ENCODE measurements at places on chromosomes 7 and 10.

- DNase-seq, result no peak
Measured at GRCh38 chr10:44874166-44874565, 37.0 kb upstream of the TMEM72 start.

DNA sequence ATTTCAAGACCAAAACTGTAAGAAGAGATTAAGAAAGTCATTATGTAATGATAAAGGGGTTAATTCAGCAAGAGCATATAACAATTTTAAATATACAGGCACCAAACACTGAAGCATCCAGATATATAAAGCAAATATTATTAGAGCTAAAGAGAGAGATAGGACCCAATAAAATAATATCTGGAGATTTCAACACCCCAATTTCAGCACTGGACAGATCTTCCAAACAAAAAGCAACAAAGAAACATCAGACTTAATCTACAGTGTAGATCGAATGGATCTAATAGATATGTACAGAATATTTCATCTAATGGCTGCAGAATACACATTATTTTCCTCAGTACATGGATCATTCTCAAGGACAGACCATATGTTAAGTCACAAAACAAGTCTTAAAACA, 151.3 kb downstream of the COBL start:
- no peak for DNase-seq

DNA sequence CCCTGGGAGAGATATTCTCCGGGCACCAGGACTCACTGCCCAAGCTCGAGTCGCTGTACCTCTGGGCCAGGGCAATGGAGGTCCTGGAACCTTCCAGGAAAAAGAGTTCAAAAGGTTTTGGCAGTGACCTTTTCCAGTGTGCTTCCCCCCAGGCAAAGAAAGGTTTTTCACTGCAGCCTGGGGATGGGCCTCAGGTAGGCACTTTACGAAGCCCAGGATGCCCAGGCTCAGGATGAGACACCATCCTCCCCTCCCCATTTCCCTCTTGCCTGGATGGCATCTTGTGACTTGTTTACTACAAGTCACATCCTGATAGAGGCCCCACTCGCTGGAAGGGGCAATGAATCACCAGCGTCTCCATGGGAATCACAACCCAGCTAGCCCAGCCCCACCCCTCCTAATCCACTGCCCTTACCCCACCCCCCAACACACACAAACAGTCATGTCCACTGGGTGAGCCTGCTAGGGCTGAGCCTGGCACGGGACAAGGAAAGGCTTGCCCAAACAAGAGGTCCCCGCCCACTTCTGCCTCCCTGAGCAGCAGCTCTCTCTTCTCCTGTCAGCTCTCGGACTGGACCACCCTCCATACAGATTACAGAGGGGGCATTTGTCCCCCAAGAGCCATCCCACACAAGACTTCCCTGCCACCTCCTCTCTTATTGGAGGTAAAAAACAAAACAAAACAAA, 93.8 kb upstream of the SMNDC1 start:
- DNase-seq, result no peak

GRCh38 chr7:20797462-20798080, 10.9 kb upstream of the SP8 start:
- DNase-seq, result no peak

GRCh38 chr7:12074889-12075288, 136.2 kb upstream of the TMEM106B start:
- DNase-seq, result no peak

DNA sequence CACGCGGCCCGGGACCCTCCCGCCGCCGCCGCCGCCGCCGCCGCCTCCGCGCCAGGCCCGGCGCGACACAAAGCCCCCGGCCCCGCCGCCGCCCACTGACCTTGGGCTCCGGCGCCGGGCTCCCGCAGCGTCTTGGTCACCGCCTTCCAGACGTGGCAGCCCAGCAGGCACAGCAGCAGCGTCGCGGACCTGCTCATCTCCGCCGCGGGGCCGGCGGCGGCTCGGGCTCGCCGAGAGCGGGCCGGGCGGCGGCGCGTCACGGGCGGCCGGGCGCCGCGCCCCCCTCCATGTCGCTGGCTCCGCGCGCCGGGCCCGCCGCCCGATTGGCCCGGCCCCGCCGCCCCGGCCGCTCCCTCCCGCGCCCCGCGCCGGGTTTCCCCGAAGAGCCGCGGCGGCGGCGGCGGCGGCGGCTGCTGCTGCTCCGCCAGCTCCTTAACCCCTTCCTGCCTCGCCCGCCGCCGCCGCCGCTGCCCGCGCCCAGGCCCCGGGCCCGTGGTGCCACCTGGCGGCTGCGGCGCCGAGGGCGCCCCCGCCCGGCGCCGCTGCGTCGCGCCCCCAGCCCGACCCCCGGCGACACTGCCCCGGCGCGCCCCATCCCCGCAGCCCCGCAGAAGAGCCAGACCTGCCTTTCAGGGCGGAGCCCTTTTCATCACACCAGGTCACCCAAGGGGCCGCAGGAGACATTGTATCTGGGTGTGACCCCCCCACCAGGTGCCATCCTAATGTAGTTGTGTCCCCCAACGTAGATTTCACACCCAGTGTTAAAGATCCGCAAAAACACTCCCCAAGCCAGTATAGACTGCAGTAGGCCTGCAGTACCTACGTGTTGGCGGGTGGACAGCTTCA, at the start of gene FAM171A1:
Gene FAM171A1, minus strand, starts transcription at position 434 of the 846 bp plus-strand sequence. Its CDS starts 237 bp downstream, at position 197.
- peak; percentile 17 for DNase-seq

DNA sequence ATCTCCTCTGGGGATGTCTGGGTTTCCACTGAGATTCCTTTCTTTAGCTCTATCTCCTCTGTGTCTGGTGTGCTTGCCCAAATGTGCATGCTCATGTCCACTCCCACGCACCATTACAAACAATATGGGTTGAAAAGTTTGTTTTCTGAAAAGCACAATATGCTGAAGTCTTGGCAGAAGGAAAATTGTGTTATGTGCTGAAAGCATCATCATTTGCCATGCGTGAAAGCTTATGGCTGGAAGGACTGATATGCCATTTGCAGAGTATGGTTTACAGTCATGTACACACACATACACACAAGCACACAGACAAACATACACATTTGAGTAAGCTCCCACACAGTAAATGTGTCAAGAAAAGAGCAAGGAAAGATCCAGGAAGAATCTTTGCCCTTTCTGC, 231.6 kb downstream of the SORCS3 start:
- no peak for DNase-seq

GRCh38 chr7:14275356-14275755, 285.9 kb upstream of the ETV1 start:
- DNase-seq, result no peak

GRCh38 chr10:63497321-63497720, 23.9 kb upstream of the REEP3 start:
- no peak for DNase-seq

DNA sequence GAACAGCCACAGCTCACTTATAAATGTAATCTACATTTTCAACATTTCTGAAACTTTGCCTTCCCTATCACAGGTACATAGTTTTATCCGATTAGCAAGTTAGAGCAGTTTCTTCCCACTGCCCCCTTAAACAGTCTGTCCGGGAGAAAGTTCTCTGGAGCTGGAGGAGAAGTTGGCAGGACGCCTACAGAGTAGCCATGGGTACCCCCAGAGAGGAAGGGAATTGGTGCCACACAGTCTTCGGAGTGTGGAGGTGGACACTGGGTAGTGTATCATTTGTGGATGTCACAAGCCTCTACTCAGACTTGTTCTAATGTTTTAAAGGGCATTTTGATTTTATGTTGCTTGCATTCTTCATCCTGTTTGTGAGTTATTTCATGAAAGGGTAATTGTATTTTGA, 39.0 kb downstream of the TAF3 start:
- DNase-seq, result no peak

GRCh38 chr10:100033766-100034418, 24.1 kb upstream of the DNMBP start:
- no peak for DNase-seq

DNA sequence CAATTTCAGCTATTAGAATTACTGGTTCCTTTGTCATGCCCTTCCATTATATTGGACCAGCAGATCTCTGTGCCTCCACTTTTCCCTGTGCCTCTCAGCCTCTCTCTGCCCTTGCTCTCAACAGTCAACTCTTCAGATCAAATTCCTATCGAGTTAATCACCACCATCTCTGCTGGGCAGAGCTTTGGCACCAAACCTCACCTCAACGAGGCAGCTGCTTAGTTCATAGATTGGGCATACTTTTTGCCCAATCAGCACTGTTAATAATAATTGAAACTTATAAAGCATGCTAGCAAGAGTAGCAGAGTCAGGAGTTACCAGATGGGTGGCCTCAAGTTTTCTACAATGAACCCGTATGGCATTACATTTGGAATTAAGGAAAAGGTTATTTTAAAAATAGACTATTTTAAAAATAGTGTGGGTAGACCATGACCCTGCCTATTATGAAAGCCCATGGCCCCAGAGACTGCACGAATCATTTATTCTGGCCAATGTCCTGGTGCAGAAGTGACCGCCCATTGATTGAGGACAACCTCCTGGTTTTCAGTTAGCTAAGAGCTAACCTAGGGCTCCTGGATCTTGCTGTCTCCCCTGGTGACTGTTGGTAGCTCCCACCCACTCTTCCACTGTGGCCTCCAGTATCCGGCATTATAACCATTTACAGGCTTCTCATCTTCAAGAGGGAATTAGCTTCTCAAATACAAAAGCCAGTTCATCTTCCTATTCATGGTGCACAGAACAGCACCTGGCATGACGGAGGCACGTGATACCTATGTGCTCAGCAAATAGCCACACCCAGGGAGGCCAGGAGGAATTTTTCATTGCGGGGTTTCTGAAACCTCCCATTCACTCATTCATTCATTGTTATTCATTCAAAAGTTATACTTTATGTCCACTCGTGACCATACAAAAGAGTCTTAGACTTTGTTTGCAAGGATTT, 265.4 kb downstream of the INHBA start:
- DNase-seq, result no peak

GRCh38 chr7:42753811-42754363, 158.0 kb downstream of the C7orf25 start:
- no peak for DNase-seq

DNA sequence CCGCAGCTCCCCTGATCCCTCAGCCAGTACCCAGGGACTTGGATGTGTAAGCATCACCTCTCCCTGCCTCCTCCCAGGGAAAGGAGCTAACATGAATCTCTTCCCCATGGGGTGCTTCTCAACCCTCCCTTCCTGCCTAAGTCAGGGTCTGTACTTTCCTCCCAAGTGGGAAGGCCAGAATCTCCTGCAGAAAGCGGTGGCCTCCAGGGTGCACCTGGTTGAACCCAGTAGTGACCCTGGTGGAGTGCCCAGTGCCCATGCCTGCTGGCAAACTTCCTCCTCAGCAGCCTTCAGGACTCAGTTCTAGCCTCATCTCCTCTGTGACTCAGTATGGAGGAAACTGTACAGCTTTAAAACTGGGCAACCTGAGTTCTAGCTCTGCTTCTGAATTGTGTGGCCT, 2.8 kb upstream of the LOXL4 start:
- no peak for DNase-seq

- no peak for DNase-seq
Measured at GRCh38 chr10:128902031-128902710, 564.9 kb upstream of the MGMT start.

- DNase-seq, result no peak
Measured at GRCh38 chr7:47591655-47592572, 10.0 kb upstream of the TNS3 start.

- DNase-seq, result no peak
Measured at GRCh38 chr7:13651167-13651566, 338.3 kb downstream of the ETV1 start.

DNA sequence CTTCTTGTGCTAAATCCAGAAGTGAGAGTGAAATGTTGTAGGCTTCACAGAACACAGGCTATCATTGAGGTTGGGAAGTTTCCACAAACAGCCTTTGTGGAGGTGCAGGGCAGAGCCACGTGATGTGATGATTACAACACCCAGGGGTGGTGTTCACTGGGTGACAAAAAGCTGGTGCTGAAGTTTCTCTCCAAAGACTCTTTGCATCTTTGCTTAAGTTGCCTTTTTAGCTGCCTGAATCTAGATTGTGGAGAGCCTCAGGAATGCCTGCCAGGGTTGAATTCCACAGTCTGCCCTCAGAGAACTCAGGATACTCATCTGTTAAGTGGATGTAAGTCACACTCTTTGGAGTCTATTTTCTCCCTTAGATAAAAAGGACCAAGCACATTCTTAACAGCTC, 56.3 kb downstream of the PLXNA4 start:
- no peak for DNase-seq

- no peak for DNase-seq
Measured at GRCh38 chr10:96417441-96417840, 58.6 kb upstream of the OPALIN start.

- DNase-seq, result no peak
Measured at GRCh38 chr7:105346138-105346537, 42.6 kb downstream of the SRPK2 start.

DNA sequence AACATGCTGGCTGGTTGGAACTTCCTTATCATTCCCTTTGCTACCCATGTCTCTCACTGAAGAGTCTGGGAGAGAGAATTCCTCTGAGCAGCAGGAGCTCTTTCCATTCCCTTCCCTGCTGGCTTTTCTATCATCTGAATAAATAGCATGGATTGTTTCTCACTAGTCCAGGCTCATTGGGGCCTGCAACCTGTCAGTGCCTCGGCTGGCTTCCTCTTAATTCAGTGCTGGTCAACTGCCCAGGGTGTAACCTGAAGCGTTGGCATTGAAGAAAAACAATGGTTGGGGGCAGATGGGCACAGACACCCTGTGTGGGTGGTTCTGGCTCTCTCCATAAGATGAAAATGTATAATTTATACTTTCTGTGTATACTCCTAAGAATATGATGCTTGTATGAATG, 155.6 kb downstream of the ANLN start:
- no peak for DNase-seq

DNA sequence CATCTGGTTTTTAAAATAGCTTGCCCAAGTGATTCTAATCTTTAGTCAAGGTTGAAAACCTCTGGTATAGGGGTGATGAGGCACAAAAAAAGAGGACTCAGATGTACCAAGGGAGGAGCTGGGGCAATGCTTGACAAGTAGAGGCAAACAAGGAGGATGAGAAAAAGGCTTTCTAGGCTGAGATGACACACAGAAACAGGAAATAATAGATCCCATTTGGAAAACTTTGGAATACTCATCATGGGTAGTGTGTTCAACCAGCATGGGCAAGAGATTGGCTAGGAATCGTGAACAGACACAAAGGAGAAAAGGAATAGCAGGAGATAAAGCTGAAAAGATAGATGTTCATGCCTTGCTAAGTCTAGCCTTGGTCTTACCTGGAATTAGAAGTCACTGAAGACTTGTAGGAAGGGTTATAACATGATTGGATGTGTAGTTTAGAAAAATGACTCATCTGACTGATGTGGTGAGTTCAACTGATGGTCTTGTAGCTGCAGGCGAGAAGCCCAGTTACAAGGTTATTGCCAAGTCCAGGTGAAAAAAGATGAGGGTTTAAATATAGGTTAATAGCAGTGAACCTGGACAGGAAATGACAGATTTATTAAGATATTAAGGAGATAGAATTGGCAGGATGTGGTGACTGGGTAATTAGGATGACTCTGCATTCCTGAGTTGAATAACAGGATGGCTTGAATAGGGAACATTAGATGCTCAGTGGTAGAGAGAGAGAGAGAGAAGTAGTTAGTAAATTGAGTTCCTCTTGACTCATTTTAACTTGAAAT, 214.0 kb upstream of the LRGUK start:
- no peak for DNase-seq

- DNase-seq, result no peak
Measured at GRCh38 chr7:33725111-33726025, 180.0 kb upstream of the BMPER start.

- DNase-seq, result no peak
Measured at GRCh38 chr10:681670-682318, 7.7 kb downstream of the DIP2C start.

Data from activated gamma-delta T cell treated with anti-CD3 and anti-CD28 coated beads, Interleukin-2, amount 50 U/mL, for 16 hours (primary cell).